ENCODE measurements at places on chromosomes 7 and 10.

GRCh38 chr7:16590424-16590823 lies 55.1 kb downstream of the ANKMY2 start:
- DNase-seq = no peak

DNA sequence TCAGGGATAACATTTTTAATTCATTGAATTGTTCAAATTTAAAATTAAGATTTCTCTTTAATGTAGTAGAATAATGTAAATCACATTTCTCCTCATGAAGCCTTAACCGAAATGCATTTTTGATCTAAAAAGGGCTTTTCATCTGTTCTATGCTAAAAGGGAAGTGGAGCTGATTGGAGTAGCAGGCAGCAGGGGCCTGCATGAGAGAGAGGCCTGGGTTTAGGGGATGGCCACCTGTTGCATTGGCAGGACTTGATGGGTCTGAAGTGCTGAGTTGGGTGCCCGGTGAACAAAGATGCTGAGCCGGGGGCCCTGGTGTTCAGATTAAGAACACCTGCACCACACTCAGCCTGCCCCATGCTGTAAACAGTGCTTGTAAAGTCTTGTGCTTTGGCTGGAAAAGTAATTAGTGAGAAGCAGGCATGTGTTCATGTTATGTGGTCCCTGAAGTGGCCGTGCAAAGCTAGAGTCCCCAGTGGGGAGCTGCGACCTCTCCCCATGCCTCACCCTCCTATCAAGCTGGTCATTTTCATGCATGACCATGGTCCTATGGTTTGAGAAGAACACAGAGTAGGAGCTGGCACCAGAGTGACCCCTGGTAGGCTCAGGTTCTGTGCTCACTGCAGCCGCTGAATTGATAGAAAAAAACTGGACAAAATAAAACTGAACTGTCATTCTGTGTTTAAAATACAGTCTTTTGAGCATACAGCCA lies 124.3 kb downstream of the ADCY1 start:
- no peak for DNase-seq

DNA sequence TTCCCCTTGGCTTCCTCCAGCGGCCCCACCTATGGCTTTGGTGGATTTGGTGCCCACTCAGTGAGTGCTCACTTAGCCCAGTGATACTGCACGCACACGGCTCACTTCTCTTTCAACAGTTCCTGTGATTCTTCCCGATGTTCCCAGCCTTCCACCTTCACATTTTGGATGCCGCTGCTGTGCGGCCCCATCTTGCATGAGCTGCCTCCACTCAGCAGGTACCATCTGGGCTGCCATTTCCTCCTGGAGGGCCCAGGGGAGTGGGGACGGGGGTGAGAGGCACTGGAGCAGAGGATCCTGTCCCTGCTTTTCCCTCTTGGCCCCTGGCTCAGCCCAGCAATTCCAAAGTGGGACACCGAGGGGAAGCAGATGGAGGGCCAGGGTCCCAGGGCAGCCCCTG lies 323.3 kb upstream of the ZNF32 start:
- no peak for DNase-seq

DNA sequence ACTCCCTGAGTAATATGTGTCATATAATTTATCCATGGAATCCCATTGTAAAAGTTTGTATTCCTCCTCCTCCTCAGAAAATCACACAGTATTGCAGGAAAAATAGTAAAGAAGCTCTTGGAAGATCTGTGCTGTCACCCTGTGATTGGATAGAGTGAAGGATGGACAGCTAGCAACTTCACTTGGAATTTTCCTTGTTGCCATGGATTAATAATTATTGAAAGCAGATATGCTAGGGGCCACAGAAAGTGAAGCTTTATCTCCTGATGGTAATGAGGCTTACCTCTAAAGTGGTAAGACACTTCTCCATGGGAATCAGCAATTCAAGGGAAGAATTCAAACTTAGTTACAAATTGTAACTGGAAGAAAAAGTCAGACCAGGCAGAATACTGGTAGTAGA lies 48.8 kb downstream of the PHYHIPL start:
- DNase-seq = no peak
